ENCODE measurements at places on chromosomes 16 and 17.

GRCh38 chr17:9291912-9292560 lies 270.7 kb downstream of the NTN1 start:
- DNase-seq: no peak

- DNase-seq: no peak
Measured at GRCh38 chr16:47139561-47140185, 4.1 kb downstream of the NETO2 start.

GRCh38 chr17:75996665-75997590 lies 3.7 kb upstream of the CDK3 start:
- DNase-seq: no peak

GRCh38 chr17:18070861-18071340 lies 16.8 kb upstream of the DRG2 start:
- no peak for DNase-seq

- no peak for DNase-seq
Measured at GRCh38 chr16:22383827-22384226, 9.4 kb upstream of the CDR2 start.

GRCh38 chr17:29844339-29845048 lies 85.5 kb downstream of the SSH2 start:
- no peak for DNase-seq

GRCh38 chr17:11446316-11446715 lies 152.0 kb upstream of the DNAH9 start:
- no peak for DNase-seq

DNA sequence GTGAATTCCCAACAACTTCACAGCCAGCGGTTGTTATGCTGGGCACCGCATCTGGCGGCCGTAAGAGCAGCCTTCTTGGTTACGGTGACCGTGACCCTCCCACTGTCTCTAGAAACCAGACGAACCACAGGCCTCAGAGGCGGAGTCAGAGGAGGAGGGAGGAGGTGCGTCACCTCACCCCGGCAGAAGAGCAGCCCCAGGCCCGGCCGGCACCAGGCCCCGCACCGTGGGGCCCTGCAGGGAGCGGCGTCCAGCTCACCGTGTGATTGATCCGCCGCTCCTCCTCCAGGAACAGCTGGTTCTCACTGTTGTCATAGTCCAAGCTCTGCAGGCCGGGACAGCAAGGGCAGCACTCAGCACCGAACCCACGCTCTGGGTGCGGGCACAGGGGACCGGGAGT lies 13.7 kb downstream of the CLCN7 start:
- no peak for DNase-seq

DNA sequence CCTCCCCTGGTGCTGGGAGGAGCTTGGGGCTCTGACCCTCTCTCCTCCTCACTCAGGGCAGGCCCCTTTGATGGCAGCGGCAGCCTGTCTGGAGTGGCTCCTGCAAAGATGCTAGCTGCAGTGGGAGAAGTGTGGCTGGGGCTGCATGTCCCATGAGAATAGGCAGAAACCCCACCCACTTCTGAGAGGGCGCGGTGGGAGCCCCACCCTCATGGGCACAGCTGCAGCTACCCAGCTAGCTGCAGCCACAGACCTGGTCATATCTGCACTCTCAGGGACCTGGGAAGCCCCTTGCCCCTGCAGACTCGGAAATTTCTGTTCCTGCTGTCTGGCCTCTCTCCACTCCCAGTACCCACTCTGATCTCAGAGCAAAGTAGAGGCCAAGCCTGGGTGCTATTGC lies 72.2 kb upstream of the BRD7 start:
- DNase-seq: no peak
